MCF 10A (cell line): ENCODE measurements at places on chromosomes 5 and 9.

GRCh38 chr5:42810834-42811590 is 680 bp downstream of the SELENOP start:
- H3K27me3 ChIP-seq, result no peaks in the 10 kb centered on the region
- peaks cover 19% of the 10 kb centered on the region for H3K36me3 ChIP-seq
- peaks cover 18% of the 10 kb centered on the region for H3K4me1 ChIP-seq

DNA sequence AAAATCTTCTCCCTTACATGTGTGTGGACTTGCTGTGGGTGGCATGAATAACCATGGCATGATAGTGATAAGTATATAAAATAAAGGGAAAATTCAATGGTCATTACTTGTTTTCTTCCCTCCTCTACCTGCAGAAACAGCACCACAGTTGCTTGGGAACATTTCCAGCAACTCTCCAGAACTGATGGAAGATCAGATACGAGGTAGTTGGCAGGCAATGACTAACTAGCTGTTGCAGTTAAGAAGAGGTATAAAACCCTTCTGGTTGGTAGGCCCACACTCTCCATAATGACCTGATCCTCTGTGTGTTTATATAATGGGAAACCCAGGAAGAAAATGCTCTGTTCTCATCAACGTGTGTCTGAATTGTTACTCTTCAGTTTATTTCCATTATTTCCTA is 185.9 kb downstream of the SYK start:
- H3K27me3 ChIP-seq, result no peaks in the 10 kb centered on the region
- H3K27ac ChIP-seq, result peak overlapping the region; percentile 67
- peaks cover 54% of the 10 kb centered on the region for H3K4me1 ChIP-seq
- no peak for DNase-seq
- H3K36me3 ChIP-seq, result no peaks in the 10 kb centered on the region
- no peak overlapping the region for H3K4me3 ChIP-seq

DNA sequence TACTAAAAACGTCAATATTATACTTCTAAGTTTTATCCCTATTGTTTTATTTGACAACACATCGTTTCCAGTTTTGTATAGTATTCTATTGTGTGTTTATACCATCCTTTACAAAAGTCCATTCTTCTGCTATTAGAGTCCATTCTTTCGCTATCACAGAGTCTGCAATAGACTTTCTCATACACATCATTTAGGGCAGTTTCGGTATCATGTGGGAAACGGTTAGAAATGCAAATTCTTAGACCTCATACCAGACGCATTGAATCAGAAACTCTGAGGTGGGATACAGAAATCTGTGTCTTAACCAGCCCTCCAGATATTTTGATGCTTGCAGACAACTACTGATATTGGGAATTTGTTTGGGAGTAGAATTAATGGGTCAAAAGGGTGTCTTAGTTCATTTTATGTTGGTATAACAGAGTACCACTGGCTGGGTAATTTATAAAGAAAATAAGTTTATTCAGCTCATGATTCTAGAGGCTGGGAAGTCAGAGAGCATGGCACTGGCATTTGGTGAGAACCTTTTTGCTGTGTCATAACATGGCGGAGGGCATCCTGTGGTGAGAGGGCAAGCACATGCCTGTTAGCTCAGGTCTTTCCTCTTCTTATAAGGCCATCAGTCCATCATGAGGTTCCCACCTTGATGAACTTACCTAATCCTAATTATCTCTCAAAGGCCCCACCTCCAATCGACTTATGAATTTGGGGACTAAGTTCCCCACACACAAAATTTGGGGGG is 21.1 kb downstream of the CARTPT start:
- H3K4me1 ChIP-seq, result peaks cover 5% of the 10 kb centered on the region
- no peak overlapping the region for H3K4me3 ChIP-seq
- H3K36me3 ChIP-seq, result no peaks in the 10 kb centered on the region
- DNase-seq, result no peak

DNA sequence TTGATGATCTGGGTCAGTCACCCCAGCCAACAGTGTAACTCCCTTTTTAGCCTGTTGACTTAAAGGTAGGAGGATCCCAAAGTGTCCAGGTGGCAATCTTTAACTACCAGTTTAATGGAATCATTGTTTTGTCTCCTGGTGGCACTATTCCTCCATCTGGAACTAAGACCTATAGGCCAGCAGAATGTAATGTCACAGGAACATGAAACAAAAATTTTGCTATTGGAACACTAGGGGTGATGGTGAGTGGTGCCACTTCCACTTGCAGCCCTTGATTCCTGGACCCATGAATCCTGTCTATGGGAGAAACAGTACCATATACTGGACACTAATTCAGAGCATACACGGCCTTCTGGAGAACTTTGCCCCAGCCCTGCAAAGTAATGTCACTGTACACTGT is 219.5 kb upstream of the RASA1 start:
- H3K4me3 ChIP-seq, result no peak overlapping the region
- H3K4me1 ChIP-seq, result no peaks in the 10 kb centered on the region
- H3K27ac ChIP-seq, result no peak overlapping the region
- no peaks in the 10 kb centered on the region for H3K27me3 ChIP-seq
- no peaks in the 10 kb centered on the region for H3K36me3 ChIP-seq

GRCh38 chr5:168537176-168537575 is 8.1 kb downstream of the FBLL1 start:
- H3K36me3 ChIP-seq, result no peaks in the 10 kb centered on the region
- no peak for DNase-seq
- H3K4me1 ChIP-seq, result no peaks in the 10 kb centered on the region

DNA sequence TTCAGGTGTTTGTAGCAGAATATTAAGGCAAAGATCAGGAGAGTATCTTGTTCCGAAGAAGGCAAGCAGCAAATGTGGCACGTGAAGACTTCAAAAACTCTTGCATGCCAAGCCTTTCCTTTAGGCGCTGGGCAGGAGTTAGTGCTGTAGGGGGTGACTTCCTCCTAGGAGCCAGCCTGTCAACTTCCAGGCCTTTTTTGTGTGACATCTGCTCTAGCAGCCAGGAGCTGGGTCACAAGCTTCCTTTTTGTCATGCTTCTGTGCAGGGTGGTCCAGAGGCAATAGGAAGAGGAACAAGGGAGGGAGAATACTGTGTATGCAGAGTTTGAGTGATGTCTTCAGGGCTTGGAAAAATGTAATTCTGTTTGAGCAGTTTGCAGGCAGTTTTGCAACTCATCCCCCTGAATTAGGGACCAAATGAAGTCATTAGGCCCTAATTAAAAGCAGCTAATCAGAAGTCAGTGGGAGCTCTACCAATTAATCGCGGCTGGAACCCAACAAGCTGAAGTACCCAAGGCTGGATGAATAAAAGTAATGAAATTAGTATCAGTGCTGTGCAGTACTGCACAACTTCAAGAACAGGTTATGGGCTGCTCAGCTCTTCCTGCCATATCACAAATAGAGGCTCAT is 53.5 kb downstream of the TLR4 start:
- H3K27me3 ChIP-seq, result no peaks in the 10 kb centered on the region
- no peaks in the 10 kb centered on the region for H3K36me3 ChIP-seq
- H3K27ac ChIP-seq, result no peak overlapping the region
- H3K4me1 ChIP-seq, result no peaks in the 10 kb centered on the region
- H3K4me3 ChIP-seq, result no peak overlapping the region
- DNase-seq, result no peak

GRCh38 chr5:168865968-168866367 is 286.8 kb upstream of the PANK3 start:
- H3K4me3 ChIP-seq, result no peak overlapping the region
- no peaks in the 10 kb centered on the region for H3K4me1 ChIP-seq
- H3K27ac ChIP-seq, result no peak overlapping the region
- no peaks in the 10 kb centered on the region for H3K27me3 ChIP-seq
- H3K36me3 ChIP-seq, result no peaks in the 10 kb centered on the region

DNA sequence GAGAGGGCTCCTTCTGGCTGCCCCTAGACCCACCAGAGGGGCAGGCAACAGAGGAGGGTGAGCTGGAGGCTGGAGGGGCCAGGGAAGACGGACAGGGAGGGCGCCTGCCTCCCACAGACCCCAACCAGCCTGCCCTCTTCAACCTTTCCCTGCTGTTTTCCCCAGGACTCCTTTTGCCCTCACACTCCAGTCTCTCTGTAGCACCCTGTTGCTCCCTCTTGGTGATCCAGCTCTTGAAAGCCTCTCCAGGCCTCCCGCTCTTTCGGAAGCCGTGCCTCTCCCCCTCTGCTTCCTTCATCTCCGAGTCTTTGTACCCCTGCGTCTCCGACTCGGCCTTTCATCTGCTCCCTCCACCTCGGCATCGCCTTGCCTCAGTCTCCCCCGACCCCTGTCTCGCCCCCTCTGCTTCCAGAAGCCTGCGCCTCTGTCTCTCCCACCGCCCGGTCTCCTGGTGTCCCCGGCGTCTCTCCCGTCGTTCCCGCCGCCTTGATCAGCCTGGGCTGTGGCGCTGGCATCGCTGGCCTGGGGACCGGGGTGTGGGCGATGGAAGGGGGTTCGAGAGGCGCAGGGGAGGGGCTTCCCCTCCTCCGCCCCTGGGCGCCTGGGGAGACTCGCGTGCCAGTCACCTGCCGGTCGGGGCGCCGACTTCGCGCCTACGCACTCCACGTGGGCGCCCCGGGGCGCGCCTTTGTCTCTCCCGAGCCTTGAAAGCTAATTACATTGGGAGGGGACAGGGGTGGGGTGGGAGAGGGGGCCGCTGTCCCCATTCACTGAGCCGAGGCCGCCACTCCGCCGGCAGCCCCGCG is 5.3 kb upstream of the PRDM12 start:
- no peak overlapping the region for H3K4me3 ChIP-seq
- no peak overlapping the region for H3K27ac ChIP-seq
- no peak for DNase-seq
- no peaks in the 10 kb centered on the region for H3K36me3 ChIP-seq
- no peaks in the 10 kb centered on the region for H3K4me1 ChIP-seq

GRCh38 chr5:39442991-39443390 is 18.2 kb upstream of the DAB2 start:
- no peaks in the 10 kb centered on the region for H3K27me3 ChIP-seq
- DNase-seq, result no peak
- no peaks in the 10 kb centered on the region for H3K36me3 ChIP-seq
- H3K4me1 ChIP-seq, result no peaks in the 10 kb centered on the region
